ENCODE measurements at places on chromosomes 1 and 21.
A peak's percentile ranks its signal among the peaks of the same experiment; 100 is the strongest.

GRCh38 chr1:16387201-16388188, 20.5 kb downstream of the SZRD1 start:
- no peak for DNase-seq

DNA sequence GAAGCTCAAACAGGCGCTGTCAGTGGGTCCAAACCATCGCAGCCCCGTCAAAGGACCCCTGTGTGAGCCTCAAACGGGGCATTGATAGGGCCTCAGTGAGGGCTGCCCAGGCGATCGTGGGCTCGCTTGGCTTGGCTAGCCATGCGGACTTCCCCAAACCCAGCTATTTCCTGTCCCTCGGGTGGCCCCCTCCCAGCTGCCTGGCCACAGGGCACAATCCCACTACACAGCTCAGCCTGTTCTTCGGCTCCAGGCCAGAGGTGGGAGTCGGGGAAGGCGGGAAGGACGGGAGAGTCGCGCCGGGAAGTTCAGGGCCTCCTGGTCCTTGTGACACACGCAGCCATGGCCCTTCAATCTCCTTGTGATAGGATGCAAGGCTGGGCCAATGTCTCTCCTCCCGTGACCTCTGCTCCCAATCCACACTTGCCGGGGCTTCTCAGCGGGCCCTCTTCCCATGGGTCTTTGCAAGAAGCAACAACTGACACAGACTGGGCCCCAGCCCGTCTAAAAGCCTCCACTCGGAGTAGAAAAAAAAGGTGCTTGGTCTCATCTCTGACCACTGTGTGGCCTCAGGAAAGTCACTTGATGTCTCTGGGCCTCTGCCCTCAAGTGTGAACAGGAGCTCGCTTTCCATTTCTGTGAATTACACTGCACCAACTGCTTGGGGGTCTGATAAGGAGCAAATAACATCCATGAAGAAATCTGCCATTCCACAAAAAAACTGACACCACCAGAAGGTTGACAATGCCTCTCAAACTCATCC, 7.1 kb upstream of the MATN1 start:
- no peak for DNase-seq

- no peak for DNase-seq
These were observed 52.0 kb upstream of the TACSTD2 start for GRCh38 chr1:58629031-58629462.

- DNase-seq = no peak
These were observed 36.4 kb downstream of the YARS1 start for GRCh38 chr1:32780628-32781234.

GRCh38 chr1:39609618-39610331, 29.7 kb downstream of the HEYL start:
- DNase-seq = peak; percentile 71
